ENCODE measurements at places on chromosomes 4 and X.

GRCh38 chrX:115226929-115227328 lies 7.0 kb downstream of the LRCH2 start:
- DNase-seq: no peak

GRCh38 chrX:119552508-119552907 lies 12.7 kb downstream of the STEEP1 start:
- DNase-seq: no peak

DNA sequence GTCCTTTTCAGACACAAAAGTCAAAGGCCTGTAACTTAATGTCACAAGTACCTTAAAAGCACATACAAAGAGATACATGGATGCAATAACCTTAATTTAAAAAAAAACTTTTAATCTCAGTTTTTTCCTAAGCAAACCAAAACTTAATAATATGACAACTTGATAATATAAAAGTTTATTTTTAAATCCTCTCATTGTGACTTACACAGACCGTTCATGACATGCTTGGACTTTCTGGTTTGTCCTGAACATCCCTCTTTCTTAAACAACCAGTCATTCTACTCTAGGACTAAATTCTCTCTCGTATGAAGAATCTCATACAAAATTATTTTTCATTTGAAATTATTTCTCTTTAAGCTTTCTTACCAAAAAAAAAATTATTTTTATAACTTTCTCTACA lies 43.1 kb upstream of the CYP2U1 start:
- no peak for DNase-seq

DNA sequence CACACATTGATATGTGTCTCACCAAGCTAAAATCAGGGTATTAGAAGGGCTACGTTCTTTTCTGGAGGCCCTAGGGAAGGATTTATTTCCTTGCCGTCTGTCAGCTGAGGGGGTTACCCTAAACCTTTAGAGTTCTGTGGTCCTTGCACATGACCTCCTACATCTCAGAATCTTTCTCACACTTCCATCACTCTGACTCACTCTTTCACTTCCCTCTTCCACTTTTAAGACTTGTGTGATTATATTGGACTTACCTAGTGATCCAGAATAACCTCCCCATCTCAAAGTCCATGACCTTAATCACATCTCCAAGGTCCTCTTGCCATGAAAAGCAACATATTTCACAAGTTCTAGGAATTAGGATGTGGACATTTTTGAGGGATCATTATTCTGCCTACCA lies 53.6 kb upstream of the FUNDC1 start:
- DNase-seq: no peak

GRCh38 chr4:6740347-6740746 lies 24.4 kb downstream of the BLOC1S4 start:
- DNase-seq: no peak

- peak; percentile 75 for DNase-seq
Observed at GRCh38 chr4:77203380-77204197, 46.6 kb downstream of the CCNG2 start.

DNA sequence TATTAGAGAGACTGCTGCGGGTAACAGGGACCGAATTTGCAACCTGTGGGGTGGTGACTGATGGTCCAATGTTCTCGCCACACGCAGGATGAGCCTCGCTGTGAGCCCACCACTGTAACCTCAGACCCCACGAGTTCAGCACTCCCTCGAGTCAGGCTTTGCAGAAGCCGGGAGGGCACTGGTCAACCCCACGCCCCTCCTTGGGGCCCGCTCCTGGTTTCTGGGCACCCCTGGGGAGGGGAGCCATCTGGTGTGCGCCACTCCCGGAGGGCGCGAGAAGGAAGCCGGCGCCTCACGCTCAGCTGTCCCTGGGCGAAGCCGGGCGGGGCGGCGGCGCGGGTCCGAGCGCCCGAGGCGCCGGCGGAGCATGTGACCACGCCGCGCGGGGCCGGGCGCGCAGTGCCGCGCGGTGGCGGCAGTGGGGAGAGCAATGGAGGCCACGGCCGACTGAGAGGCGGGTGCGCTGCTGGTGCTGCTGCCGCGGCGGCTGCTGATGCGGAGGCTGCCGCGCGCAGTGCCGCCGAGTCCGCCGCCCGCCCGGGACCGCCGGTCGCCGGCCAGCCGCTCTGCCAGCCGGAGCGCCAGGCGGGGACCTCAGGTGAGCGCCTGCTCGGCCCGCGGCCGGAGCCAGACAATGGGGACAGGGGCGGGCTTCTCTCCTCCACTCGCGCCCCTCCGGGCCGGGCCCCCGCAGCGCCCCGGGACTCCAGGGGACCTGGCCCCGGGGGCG lies 100.1 kb downstream of the CEP135 start:
- peak; percentile 68 for DNase-seq

GRCh38 chrX:119721926-119722325 lies 29.0 kb upstream of the SEPTIN6 start:
- no peak for DNase-seq
